ENCODE measurements at places on chromosomes 3 and 15.
A peak's percentile ranks its signal among the peaks of the same experiment; 100 is the strongest.

- DNase-seq, result peak; percentile 22
Measured at GRCh38 chr15:85504749-85505676, 124.6 kb downstream of the AKAP13 start.

DNA sequence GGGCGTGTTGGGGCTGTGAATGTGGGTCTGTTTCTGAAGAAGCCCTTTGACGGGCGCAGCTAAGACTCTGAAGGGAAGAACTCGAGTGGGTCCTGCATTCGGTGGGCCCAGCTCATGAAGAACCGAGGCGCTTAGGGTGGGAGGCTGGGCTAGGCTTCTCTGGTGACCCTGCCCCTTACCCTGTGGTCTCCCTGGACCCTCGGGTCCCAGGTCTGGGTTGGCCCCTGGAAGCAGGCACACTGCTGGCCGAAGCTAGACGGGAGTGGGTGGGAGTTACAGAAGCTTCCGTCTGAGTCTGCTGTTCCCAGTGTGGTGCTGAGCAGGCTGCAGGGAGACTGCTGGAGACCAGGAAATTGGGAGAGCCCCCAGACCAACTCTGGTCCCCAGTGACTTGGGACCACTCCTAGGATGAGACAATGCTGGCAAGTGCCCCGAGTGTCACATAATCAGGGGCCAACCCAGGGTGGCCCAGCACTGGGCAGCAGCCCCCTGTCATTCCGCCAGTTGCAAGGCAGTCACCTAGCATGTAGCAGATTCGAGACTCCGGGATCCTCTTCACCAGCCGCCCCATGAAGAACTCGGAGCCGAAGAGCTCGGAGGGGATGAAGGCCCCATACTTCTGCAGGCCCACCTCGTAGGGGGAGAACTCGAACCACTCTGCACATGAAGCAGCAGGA is 16.7 kb upstream of the EHD4 start:
- DNase-seq, result no peak

DNA sequence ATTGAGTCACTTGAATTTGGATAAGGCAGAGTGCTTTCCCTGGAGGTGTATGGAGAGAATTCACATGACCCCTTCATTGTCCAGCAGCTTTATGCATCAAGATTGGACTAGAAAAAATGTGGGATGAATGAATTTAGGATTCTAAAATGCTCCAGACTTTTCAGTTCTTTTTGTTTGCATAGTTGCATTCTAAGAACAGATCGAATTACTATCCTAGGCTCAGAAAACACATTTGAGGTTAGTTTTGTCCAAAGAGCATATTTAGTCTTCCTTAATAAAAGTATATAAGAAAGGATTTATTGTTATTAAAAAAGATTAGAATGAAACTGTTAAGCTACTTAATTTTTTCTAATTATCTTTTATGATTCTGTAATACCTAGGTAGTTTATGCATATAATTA is 127.4 kb downstream of the UBE2E2 start:
- DNase-seq, result no peak

GRCh38 chr15:71891026-71891425 is 80.7 kb downstream of the NR2E3 start:
- no peak for DNase-seq

GRCh38 chr3:166177130-166177529 is 339.9 kb upstream of the BCHE start:
- no peak for DNase-seq

All from iPS-NIHi11 (cell line).